ENCODE measurements at places on chromosomes 1 and 21.

- DNase-seq = no peak
Measured at GRCh38 chr1:31497601-31498000, 78.7 kb upstream of the TINAGL1 start.

DNA sequence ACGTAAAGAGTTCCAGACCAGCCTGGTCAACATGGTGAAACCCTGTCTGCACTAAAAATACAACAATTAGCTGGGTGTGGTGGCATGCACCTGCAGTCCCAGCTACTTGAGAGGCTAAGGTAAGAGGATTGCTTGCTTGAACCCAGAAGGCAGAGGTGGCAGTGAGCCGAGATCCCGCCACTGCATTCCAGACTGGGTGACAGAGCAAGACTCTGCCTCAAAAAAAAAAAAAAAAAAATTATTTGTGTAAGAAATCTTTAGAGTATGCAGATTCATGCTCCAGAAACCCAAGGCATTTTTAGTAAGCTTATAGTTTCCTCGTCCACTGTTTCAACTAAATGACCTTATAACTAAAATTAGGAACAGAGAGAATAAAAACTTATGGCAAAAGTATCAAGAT lies 51.3 kb downstream of the ABL2 start:
- DNase-seq = no peak

GRCh38 chr1:2611031-2611501 lies 21.8 kb downstream of the MMEL1 start:
- peak; percentile 39 for DNase-seq

DNA sequence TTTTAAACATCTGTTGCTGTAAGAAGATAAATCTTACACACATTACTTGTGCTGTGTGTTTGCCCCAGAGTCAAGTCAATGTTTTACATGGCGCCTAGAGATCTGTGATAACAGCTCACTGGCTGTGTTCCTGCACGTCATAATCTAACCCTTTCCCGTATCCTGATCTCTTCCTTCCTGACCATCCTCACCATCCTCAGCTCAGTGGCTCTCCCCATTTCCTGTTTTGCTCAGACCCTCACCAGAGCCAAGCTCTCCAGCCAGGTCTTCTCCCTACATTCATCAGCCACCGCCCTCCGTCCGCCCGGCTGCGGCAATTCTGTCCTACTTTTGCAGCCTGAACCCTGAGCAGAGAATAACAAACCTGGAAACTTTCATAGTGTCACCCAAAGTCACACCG lies 824.7 kb downstream of the USP25 start:
- no peak for DNase-seq

- no peak for DNase-seq
Measured at GRCh38 chr1:209505044-209505443, 78.5 kb upstream of the CAMK1G start.

GRCh38 chr21:31234936-31235335 lies 109.1 kb downstream of the TIAM1 start:
- DNase-seq = no peak

DNA sequence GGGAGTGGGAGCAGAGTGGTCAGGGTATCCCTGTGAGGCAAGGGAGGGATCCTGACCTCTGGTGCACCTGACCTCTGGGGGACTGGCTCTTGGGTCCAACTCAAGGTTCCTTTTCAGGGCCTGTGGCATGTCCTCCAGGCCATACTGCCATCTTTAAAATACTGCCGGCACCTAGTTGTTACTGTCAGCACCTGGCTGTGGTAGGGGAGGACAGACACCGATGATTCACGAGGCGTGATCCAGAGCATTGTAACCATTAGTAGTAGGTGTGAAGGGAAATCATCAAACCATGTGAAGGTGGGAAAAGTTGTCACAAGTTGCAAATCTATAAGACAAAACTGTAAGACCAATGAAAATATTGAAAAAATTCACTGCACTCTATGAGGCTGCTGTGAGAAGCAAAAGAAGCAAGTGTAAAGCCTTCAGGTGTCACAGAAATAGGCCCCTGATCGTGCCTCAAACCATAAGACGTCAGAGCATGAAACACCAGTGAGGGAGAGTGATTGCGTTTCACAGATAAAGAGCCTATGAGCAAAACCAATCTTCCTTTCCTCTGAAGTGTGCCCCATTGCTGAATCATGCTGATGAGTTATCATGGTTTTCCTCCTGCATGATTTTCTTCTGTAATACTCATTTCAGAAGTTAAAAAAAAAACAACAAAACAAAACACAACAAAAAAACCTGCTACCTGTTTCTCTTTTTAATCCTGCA lies 55.3 kb downstream of the CDC7 start:
- DNase-seq = peak; percentile 41

DNA sequence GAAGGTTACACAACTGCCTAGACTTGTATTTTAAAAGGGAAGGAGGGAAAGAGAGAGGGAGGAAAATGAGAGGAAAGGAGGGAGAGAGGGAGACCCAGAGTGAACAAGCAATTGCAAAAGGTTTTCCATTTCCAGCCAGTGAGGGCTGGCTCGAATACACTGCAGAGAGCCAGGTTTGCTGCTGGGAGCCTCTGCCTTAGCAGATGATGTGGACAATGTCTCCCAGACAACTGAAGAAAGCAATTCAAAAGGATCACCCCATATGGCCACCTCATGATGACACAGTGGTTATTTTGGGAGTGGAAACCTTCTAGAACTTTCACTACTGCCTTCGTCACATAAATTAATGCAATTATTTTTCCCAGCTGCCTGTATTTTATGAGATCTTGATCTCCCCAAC lies 86.4 kb downstream of the BCAR3 start:
- DNase-seq = no peak

DNA sequence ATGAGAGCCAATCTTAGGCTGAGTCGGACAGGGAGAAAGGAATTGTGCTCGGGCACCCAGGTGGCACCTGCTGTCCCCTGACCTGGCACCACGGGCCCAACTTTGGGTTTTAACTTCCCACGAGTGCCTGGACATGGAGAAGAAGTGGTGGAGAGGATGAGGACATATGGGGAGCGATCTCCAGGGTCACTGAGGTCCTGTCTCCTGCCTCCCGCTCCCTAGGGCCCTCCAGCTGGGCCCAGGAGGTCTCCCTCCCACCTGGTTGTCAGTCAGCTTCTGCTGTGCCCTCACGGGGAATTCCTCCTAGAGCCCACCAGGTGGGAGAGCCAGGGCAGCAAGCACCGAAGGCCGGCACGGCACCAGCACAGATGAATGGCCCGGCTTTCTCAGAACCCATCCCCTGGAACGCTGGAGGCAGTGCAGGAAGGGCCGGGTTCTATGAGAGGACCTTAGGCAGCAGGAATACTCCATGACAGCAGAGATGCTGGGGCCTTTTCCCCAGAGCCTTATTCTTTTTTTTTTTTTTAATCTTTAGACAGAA lies 435.5 kb downstream of the CAMTA1 start:
- no peak for DNase-seq

GRCh38 chr1:247175458-247175857 lies 3.6 kb upstream of the ZNF124 start:
- DNase-seq = no peak

DNA sequence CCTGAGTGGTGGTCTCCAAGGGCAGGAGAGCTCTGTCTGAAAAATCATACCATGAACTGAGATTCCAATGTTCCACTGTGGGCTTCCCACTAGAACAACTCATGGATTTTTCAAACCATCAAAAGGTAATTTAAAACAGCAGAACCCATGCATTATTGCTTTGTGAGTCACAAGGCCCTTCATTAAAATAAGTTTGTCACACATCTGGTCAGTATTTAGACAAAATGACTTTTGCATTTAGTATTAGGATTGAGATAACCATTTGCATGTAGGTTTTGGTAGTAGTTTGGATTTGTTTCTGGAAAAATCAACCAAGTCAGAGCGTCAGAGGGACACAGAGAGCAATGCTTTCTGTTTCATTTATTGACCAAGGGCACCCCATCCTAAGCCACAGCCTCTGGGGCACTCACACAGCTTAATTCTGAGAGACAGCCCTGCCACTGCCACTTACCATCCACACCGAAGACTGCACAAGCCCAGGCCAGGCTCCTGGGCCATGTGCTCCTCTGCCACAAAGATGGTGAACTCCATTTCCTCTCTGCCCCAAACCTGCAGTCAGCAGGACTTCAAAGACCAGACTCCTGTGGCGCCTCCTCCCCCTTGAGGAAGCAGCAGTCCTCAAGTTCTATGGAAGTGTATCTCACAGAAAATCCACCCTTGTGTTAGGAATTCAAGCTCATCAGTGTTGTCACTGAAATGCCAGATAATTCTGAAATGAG lies 132.6 kb upstream of the DUSP10 start:
- no peak for DNase-seq

DNA sequence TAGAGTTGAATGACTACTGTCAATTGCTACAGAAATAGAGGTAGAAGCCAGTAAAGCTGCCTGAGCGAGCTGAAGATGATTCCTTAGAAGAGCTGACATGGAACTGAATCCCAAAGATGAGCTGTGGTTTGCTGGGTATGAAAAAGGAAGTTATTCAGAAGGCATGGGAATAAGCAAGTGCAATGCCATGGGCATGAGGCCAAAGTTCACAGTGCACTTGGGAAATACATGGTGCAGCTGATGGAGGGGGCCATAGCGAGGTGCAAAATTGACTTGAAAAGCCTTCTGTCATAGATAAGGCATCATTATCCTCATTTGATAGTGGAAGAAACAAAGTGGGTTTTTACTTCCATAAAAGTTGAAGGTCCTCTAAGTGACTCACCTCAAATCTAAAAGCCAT lies 88.6 kb downstream of the NEK7 start:
- no peak for DNase-seq

DNA sequence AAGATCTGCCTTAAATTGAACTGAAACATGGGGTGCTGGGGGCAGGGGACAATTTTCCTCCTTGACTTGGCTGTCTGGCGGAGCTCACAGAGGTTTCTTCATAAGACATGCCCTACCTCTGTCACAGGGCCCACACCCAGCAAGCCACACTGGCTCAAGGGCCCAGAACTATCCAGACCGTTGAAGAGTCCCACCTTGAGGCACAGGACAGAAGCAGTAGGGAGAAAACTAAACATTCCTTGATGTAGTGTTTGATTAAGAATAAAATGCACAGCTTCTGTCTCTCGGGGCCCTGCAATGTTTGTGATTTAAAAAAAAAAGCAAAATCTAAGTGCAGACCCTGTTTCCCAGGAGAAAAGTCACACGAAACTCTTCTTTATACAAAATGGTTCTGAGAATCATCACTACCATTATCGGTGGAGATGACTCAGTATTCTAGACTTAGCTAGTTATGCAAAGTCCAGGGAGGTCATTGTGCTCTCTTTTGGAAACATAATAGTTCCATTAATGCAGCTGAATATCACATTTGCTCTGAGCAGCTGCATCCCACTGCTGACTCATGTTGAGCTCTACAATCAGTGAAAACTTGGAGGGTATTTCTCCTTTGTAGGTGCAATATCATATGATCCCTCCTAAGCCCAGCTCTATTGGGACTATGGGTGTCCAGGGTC lies 53.6 kb upstream of the DIRAS3 start:
- no peak for DNase-seq

- no peak for DNase-seq
Measured at GRCh38 chr1:98121646-98122045, 200.8 kb upstream of the DPYD start.

GRCh38 chr1:230542681-230543080 lies 99.6 kb upstream of the COG2 start:
- DNase-seq = no peak

- DNase-seq = peak; percentile 32
Measured at GRCh38 chr1:235601104-235601503, 48.5 kb downstream of the GNG4 start.

- no peak for DNase-seq
Measured at GRCh38 chr1:241482761-241483250, 36.7 kb downstream of the FH start.

DNA sequence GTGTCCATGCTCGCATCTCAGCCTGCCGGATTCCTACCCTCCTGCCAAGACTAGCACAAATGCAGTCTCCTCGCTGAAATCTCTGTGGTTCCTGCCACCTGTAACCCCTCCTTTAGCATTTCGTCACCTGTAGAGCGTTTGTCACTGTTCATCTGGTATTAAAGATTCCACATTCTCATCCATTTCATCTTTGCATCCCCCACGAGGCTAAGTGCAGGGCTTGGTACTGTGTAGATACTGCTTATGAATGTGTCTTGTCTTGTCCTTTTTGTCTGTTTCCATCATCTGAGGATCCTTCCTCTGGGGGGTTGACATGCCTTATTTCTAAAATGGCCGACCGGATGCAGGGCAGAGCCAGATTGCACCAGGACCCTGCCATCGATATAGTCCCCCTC lies 53.7 kb upstream of the DNAJC6 start:
- no peak for DNase-seq

DNA sequence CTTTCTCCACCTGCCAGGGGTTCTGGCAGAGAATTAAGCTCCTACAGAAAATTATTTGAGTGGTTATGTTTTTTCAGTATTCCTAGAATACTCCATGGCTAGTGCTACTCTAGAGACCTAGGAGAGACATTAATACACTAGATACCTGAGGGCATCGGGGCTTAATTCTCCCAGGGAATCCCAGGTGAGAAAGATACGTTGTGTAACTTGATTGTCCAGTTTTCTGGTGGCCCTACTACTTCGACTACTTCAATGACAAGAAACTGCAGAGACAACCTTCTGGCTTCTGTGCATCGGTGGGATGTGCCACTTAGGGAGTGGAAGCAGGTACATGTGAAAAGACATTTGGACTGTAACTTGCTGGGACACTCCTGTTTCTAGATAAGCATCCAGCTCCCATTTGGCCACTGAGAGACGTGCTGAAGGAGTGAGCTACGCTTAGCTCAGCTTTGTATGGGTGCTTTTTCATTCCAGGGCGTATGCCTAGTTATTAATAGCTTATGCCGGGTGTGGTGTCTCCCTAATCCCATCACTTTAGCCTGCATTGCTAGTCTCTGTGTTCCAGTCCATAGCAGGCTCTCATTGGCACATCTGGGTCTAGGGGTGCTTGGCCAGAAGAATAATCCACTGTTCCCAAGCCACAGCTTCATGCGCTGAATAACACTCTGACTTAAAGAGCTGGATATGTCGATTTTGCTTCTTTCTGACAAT lies 300.7 kb downstream of the SIPA1L2 start:
- DNase-seq = no peak

DNA sequence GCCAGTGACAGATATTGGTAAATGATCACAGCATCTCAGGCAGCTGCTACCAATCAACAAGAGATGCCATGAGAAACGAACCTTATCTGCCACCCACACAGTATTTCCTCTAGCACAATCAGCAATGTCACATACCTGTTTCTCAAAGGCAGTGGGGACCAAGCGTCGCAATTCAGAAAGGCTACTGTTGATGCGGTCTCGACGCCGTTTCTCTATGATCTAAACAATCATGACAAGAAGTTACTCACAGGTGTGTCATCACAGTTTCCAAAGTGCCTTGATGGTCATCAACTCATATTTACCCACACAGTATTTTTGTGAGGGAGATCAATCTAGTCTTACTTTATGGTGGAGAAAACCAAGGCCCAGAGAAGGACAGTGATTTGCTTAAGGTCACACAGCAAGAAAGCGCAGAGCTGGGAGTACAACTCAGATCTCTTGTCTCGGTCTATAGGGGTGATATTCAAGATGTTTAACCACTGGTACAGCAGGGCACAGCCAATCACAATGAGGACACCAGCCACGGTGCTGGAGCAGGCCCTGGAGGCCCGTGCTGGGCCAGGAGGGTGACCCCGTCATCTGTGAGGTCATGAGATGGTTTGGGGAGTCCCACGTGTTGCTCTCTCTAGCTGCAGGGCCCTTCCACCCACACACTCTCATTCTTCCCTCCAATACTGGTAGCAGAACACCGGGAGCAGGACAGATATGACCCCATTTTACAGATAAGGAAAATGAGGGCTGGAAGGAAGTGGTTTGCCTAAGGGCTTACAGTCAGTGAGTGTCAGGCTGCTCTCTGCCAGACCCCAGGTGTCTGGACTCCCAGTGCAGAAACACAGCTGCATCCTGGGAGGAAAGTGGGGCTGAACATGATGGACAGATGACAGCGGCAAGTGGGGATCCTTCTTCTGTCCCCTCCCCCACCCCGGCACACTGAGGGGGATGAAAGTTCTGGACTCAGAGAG lies 7.8 kb downstream of the HEYL start:
- no peak for DNase-seq

All from activated naive CD8-positive, alpha-beta T cell treated with anti-CD3 and anti-CD28 coated beads, Interleukin-2, amount 50 U/mL, for 24 hours (primary cell).